ENCODE measurements at places on chromosomes 6 and 20. TPM values are rescaled to one million over a fixed set of nuclear protein-coding genes. Genes with fewer than 3 reads are reported as not detected.

Gene SLC16A10
- total RNA-seq = 0.30 TPM

Gene FUT9
- total RNA-seq = not detected

Gene SLC2A10
- 64.5 TPM for total RNA-seq

Gene SIRPD
- total RNA-seq = not detected

Gene DNMT3B
- 1.5 TPM for total RNA-seq

Gene ZSCAN23
- 7.4 TPM for total RNA-seq

Gene KCNS1
- total RNA-seq = 0.59 TPM

Gene SLC22A7
- total RNA-seq = not detected

Gene TPD52L1
- total RNA-seq = 64.7 TPM

Gene SYNDIG1
- 5.6 TPM for total RNA-seq

Gene MYH7B
- not detected for total RNA-seq

Measured in smooth muscle cell of the umbilical artery (primary cell).